GM23248 (cell line): ENCODE measurements at places on chromosomes 12 and 14.
A peak's percentile ranks its signal among the peaks of the same experiment; 100 is the strongest.

- no peak for DNase-seq
These were observed 21.2 kb upstream of the SMCO2 start for GRCh38 chr12:27425306-27425705.

GRCh38 chr14:20002319-20002718 lies 356 bp downstream of the OR4Q2 start:
- DNase-seq = no peak

DNA sequence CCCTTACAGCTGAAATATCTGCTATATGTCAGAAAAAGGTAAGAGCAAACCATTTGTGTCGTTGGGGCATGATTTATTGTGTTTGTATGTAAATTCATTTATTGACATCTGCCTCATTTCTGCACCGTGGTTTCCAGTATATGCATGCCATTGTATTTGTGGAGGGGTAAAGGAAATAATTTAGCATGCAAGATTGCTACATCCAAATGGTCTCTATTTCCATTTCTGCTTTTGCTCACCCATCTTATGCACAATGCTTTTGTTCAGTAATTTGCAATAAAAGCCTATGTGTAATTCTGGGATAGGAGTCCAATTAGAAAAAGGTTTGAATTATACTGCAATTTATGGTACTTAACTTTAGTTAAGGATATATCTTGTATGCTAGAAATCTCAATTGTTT lies 101.8 kb downstream of the UNC79 start:
- DNase-seq = no peak

DNA sequence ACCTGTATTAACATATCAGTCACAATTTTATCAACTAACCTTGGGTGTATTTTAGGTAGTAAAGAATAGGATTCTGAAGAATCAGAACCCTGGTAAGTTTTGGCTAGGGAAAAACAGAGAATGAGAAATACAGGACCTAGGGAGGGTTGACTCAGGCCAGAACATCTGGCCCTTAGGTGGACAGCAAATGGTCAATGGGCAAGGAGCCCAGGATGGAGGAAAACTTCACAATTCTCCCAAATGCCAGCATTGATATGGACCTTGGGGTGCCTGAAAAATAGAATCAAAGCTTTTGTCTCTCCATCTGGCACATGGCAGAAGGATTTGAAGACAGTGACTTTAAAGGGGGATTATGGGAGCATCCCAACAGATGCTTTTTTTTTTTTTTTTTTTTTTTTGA lies 32.7 kb upstream of the PRPF39 start:
- peak; percentile 3 for DNase-seq

- no peak for DNase-seq
These were observed 118.6 kb downstream of the CRACR2A start for GRCh38 chr12:3634348-3634747.

GRCh38 chr12:33649992-33650391 lies 210.4 kb upstream of the SYT10 start:
- DNase-seq = no peak

DNA sequence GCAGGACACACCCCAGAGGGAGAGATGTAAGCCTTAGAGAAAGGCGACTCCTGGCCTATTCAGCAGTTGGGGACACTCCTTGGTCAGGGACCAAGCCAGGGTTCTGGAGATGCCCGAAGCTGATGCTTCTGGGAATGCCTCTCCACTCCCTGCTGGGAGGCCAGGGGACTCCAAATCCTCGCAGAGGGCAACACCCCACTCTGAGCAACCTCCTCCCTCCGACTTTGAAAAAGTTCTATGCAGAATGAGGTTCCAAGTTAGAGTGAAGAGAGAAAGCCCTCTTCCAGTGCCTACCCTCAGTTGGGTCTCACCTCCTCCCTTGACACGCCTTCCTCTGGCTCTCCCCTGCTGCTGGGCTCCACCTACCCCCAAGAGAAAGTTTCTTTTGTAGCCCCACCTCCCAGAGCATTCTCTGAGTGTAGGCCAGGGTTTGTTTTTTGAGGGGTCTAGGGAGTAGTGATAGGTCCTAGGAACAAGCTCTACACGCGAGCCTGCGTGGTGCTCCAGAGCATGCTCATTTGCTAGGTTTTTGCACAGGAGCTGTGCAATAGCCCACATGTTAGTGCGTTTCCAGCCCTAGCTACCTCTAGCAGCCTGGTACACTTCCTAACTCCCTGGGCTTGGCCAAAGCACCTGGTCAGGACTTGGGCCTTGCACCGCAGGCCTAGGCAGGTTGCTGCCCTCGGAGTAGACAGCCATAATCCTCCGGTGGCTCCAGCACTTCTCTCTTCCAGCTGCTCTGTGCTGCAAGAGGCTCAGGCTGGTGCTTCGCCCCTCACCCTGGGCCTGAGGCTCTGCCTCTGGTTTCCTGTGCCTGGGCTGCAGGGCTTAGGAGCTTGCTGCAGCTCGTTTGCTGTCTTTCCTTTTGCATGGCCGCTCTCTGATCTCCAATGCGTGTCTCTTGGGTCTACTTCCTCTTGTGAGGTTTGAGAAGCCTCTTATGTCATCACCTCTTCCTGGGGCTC lies 590 bp upstream of the CEBPE start:
- DNase-seq = no peak

- DNase-seq = peak; percentile 66
These were observed 18.6 kb upstream of the MDM1 start for GRCh38 chr12:68350753-68351152.

DNA sequence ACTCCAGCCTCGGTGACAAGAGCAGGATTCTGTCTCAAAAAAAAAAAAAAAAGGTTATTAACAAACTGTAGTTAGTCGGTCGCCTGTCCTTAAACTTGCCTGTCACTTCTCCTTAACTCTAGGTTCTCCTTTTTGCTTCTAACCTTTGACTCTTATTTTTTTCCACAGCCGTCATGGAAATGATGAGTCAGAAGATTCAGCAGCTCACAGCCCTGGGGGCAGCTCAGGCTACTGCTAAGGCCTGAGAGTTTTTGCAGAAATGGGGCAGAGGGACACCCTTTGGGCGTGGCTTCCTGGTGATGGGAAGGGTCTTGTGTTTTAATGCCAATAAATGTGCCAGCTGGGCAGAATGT lies 418 bp upstream of the MYG1 start:
- DNase-seq = peak; percentile 92

DNA sequence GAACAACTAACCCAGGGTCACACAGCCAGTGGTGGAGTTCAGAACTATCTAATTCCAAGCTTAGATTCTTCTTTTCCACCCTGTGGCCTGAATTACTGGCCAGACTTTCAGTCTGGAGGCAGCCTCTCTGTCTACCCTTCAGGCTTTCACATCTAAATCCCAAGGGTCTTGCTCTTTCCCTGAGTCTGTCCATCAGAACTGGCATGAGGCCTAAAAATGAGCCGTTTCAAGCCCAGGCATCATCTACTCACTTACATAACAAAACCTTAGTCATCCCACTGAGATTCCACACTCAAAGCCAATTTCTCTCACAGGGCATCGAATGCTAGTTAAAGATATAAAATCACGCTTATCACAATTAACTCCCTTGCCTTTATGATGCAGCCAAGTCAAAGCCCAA lies 1.3 kb upstream of the PTGDR start:
- peak; percentile 88 for DNase-seq

- peak; percentile 68 for DNase-seq
These were observed 353.7 kb downstream of the APAF1 start for GRCh38 chr12:98998697-98999299.

GRCh38 chr12:57740656-57741412 lies 2.3 kb upstream of the AGAP2 start:
- no peak for DNase-seq

- DNase-seq = peak; percentile 44
These were observed 70.4 kb downstream of the TMEM116 start for GRCh38 chr12:111942557-111942956.

DNA sequence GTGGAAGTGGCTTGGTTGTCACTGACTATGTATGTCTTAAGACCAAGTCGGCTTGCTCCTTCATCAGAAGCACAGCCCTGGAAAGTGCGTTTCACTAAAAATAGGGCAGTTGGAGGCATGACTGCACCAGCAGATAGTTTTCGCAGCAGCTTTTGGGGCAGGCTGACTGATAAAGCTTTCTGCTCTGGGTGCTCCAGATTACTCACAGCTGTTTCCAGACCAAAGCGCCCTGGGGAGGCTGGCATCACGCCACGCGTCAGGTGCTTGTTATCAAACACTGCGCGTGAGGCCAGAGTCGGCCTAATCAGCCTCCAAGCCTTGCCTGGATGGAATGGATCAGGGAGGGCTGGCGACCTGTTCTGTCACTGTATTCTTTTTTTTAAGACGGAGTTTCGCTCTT lies 13.3 kb upstream of the LRRC10 start:
- no peak for DNase-seq

DNA sequence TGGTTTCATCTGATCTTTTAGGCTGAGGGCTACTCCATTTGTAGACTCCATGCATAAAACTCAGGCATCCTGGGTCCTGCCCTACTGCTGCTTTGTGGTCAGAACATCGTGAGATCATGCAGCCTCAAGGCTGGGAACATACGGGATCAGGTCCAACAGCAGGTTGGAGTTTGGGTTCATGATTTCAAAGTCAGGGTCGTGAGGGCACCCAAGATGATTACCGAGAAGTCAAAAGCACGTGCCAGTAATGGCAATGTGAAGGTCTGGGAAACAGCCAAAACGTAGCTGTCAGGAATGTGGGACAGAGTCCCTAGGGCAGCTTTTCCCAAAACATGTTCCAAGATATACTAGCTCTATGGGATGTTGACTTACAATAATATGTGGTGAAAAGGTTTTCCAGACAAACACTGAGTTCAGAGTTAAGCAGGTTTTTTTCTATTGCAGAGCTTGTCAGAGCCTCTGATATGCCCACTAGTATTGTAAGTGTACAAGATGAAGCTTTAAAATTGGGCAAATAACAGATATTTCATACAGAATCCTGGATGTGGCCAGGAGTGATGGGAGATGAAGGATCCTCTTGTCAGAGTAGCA lies 130.3 kb upstream of the DNM1L start:
- DNase-seq = peak; percentile 71

DNA sequence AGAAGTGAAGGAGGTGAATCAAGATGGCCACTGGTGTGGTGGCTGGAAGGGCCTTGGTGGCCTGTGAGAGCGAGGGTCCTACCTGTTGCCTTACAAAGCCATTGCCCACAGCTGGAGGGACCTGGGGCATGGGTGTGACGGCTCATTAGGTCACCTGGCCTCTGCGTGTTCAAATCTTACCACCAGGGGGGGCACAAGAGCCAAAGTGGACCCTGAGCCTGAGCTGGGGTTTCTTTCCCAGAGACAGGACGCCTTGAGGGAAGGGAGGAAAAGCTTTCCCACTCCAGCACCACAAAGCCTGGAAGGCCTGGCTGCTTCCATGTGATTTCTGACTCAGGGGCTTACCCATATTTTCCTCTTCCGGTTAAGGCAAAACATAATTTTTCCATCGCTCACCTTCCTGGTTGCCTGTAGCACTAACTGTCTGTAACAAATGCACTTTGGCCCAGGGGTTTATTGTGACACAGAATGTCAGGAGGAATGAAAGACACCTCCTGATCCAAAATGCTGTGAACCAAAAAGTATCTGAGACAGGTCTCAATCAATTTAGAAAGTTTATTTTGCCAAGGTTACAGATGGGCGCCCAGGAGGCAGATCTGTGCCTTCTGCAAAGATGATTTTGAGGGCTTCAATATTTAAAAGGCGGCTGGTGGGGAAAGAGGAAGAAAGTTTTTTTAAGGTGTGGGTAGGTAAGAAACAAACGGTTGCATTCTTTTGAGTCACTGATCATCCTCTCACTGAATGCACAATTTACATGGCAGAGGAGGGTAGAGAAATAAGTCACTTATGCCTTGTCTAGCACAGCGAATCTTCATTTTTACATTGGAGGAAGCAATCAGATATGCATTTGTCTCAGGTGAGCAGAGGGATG lies 4.3 kb upstream of the CD9 start:
- peak; percentile 92 for DNase-seq

DNA sequence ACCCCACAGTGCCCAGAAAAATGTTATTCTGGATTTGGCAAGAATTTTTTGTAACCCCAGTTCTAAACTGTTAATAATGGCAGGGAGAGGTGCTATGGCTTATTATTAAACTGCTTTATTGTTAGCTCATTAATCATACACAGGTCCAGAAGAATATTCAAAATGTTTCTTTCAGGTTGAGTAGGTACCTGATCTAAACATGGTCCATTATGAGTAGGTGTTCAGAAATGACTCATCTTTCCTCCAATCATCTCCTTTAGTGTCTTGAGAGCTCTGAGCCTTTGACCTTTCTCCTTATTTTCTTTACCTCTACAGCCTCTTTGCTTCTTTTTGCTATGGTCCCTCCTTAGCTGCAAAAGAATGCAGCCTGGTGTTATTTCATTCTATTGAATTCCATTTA lies 211.0 kb upstream of the GARIN6 start:
- DNase-seq = no peak

GRCh38 chr12:95083938-95084337 lies 10.5 kb upstream of the NR2C1 start:
- DNase-seq = peak; percentile 23

DNA sequence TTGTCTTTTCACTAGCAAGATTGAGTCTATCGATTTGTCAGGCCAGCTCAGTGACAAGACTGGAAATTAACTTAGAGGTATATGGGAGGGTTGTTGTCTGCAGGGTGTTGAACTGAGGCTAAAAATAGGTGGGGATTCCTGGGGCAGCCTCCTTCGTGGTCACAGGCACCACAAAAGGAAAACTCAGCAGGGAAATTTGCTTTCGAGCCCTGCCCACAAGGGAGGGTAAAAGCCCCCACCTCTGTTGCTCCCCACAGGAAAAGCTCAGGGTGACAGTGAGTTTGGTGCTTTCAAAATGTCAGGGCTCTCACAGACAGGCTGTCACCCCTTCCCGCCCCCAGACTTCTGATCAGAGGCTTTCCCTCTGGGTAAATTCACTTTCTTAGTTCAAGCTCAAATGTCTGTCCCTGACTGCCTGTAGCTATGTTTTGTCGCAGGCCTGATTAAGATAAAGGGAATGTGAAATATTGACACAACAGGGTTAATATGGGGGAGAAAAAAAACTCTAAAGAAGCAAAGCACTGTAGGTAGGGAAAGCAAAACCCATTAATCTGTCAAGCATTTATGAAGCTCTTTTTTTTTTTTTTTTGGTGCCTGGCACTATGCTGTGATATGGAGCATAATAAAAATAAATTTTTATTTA lies 11.7 kb upstream of the NFKBIA start:
- no peak for DNase-seq

DNA sequence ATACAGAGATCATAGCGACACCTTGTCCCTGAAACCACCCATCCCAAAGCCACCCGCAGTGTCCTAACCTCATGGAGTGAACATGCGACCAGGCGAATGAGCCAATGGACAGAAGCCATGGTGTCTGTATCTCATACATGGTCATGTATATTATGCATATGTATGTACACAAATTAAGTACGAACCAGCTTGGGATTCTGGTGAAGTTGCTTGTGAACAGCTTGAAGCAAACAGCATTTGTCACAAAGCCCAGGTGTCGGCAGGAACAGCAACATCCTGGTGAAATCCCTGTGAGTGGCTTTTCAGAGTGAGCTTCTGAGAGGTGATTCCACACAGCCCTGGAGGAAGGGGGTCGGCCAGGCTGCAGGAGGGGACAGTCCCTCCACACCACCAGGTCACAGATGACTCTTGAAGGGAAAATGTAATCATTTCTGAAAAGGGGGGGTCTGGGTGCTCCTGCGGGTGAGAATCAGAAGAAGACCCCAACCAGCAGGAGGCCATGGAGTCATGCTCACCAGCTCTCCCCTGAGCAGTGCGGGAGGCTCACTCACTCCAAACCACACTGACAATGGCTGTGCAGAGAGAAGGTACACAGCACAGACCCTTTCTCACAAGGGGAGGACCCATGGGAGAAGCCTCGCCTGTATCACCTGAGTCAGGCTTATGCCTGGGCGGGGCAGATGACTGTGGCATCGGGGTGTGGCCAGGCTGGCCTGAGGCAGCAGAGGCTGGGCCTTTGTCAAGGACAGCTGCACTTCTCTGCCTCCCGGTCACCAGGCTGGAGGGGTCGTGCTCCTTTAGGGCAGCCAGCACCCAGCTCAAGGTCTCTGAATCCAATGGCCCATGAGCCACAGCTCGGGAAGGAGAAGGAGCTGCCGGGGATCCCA lies 14.3 kb downstream of the CHGA start:
- DNase-seq = no peak
